ENCODE measurements at places on chromosomes 1 and 21. TPM values are rescaled to one million over a fixed set of nuclear protein-coding genes. Genes with fewer than 3 reads are reported as not detected.

The IL22RA1 gene
- total RNA-seq, result not detected

The GJA8 gene
- not detected for total RNA-seq

The CSF3R gene
- 0.79 TPM for total RNA-seq

The NGF gene
- total RNA-seq, result not detected

GRCh38 chr1:112909847-112910246 lies 46.1 kb downstream of the SLC16A1 start:
- DNase-seq, result no peak
- no peaks in the 10 kb centered on the region for H3K27me3 ChIP-seq
- peaks cover 16% of the 10 kb centered on the region for H3K4me1 ChIP-seq
- H3K27ac ChIP-seq, result no peak overlapping the region

DNA sequence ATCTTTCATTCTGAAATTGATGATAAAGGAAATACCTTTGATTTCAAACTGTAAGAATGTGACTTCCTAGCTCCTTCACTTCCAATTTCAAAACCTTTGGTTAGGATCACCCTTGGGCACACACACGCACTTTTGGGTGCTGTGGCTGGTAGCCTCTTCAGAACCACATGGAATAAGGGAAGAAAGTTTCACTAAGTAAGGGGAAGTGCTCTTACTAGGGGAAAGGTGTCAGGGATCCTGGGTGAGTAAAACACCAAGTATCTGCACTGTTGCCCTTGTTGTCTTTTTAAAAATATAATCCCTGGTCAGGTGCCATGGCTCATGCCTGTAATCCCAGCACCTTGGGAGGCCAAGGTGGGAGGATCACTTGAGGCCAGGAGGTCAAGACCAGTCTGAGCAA lies 132.4 kb downstream of the SDCCAG8 start:
- no peak overlapping the region for H3K4me3 ChIP-seq
- H3K36me3 ChIP-seq, result no peaks in the 10 kb centered on the region
- H3K27ac ChIP-seq, result no peak overlapping the region
- H3K4me1 ChIP-seq, result peaks cover 13% of the 10 kb centered on the region
- no peak for DNase-seq

DNA sequence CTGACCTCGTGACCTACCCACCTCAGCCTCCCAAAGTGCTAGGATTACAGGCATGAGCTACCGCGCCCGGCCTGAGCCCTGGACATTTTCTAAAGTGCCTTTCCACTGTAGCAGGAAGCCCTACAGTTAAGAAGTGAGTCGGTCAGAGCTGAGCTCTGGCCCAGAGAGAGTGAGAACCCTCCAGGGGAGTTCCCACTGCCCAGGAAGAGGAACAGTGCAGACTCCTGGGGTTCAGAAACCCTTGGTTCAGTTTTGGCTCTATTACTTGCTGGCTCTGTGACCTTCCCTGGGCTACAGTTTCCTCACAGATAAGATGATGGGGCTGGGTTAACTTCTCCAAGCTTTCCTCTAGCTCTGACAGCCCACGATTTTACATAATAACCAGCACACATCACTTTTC lies 20.9 kb downstream of the SLC9A1 start:
- peaks cover 37% of the 10 kb centered on the region for H3K4me1 ChIP-seq
- DNase-seq, result no peak
- no peak overlapping the region for H3K27ac ChIP-seq
- peaks cover 3% of the 10 kb centered on the region for H3K36me3 ChIP-seq
- H3K4me3 ChIP-seq, result no peak overlapping the region

DNA sequence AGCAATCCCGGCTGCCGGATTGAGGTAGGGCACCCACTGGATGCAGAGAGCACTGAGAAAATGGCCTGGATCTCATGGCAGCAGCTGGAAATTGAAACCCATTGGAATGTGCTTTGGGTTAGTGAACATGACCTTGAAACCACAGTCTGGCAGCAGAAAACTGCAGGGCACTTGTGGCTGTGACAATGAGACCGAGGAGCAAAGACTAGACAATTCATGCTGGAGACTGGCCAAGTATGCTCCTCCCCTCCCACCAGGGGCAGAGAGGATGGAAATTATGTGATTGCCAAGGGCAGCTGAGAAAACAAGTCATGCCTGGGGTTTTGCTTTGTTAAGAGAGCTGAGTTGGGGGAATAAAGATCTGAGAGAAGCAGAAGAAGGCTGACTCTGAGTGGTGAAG lies 60.7 kb downstream of the ZNF697 start:
- no peak for DNase-seq
- no peak overlapping the region for H3K27ac ChIP-seq
- no peak overlapping the region for H3K4me3 ChIP-seq
- no peaks in the 10 kb centered on the region for H3K27me3 ChIP-seq
- H3K4me1 ChIP-seq, result no peaks in the 10 kb centered on the region
- H3K36me3 ChIP-seq, result no peaks in the 10 kb centered on the region

GRCh38 chr1:9705337-9706093 lies 54.0 kb downstream of the PIK3CD start:
- H3K36me3 ChIP-seq, result peaks cover 34% of the 10 kb centered on the region
- H3K27ac ChIP-seq, result peak overlapping the region; percentile 21
- peaks cover 65% of the 10 kb centered on the region for H3K4me1 ChIP-seq

- peaks cover 1% of the 10 kb centered on the region for H3K4me1 ChIP-seq
- H3K27ac ChIP-seq, result no peak overlapping the region
- no peaks in the 10 kb centered on the region for H3K27me3 ChIP-seq
- peaks cover 2% of the 10 kb centered on the region for H3K36me3 ChIP-seq
- H3K4me3 ChIP-seq, result no peak overlapping the region
Observed at GRCh38 chr1:25836695-25837094, 16.9 kb downstream of the MTFR1L start.

- no peaks in the 10 kb centered on the region for H3K4me1 ChIP-seq
- DNase-seq, result no peak
- H3K36me3 ChIP-seq, result peaks cover 4% of the 10 kb centered on the region
- no peak overlapping the region for H3K27ac ChIP-seq
- H3K4me3 ChIP-seq, result no peak overlapping the region
Observed at GRCh38 chr1:198298640-198299039, 141.8 kb downstream of the NEK7 start.

GRCh38 chr1:152622803-152623202 lies at the start of gene LCE3A:
Gene LCE3A (minus strand): TSS chr1:152623103. CDS start chr1:152623103, 0 bp downstream.
- peaks cover 21% of the 10 kb centered on the region for H3K27me3 ChIP-seq
- H3K4me3 ChIP-seq, result no peak within 1 kb of the TSS
- no peak for DNase-seq
- no peaks in the 10 kb centered on the region for H3K36me3 ChIP-seq
- no peaks in the 10 kb centered on the region for H3K4me1 ChIP-seq
- no peak within 1 kb of the TSS for H3K27ac ChIP-seq

- no peaks in the 10 kb centered on the region for H3K27me3 ChIP-seq
- H3K36me3 ChIP-seq, result peaks cover 27% of the 10 kb centered on the region
- no peak for DNase-seq
- no peak overlapping the region for H3K27ac ChIP-seq
Observed at GRCh38 chr1:155481741-155482241, 80.8 kb downstream of the ASH1L start.

DNA sequence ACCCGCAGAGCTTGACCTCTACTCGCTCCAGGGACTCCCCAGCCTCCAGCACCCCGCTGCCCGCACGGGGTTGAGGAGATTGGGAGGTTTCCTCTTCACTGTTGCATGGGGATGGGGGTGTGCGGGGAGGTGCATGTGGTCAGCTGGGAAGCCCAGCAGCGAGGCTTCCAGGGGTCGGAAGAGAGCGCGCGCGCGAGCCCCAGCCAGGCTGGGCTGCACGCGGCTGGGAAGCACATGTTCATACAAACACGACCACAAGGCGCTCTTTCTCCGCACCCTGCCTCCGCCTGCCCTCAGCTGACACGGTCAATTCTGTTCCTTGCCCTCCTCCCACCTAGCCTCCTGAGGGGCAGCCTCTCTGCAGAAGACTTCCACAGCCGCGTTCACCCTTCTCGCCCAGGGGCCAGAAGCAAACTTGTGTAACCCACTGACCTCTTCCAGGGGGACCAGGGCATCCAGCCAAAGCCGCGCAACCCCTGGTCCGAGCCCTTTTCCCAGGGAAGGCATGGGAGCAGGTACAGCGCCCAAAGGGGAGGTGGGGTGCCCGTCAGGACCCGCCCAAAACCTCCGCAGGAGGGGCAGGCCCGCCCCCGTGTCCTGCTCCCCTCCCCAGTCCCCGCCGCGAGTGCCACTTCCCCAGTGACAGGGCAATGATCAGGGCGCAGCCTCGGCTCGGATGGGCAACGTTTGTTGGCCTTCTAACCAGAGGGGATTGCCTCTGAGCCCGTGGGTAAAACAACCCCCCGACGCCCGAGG lies 1.3 kb downstream of the COL24A1 start:
- H3K4me3 ChIP-seq, result peak overlapping the region; percentile 67
- peaks cover 44% of the 10 kb centered on the region for H3K27me3 ChIP-seq
- no peak for DNase-seq
- no peak overlapping the region for H3K27ac ChIP-seq

DNA sequence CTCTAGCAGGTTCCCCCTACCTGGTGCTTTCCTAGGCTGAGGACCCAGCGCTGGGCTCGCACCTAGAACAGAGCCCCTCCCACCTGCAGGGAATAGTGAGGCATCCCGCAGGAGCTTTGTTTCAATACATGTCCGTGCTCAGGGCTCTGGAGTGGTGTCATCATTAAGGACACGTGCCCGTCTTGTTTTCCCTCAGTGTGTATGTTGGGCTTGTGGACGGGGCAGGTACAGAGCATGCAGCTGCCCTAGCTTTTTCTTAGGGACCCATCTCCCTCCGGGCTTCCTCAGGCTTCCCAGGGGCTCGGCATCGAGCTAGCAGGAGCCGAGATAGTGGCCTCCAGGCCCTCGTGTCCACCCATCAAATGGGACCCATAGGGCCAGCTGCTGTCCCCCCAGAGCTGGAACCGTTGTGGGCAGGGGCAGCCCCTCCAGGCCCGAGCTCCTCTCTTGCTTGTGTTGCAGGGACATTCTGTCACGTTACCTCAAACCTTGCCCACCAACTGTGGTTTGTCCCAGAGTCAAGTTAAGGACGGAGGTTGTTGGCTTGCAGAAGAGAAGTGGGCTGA lies 3.9 kb downstream of the TMEM201 start:
- H3K4me1 ChIP-seq, result peaks cover 41% of the 10 kb centered on the region
- no peaks in the 10 kb centered on the region for H3K27me3 ChIP-seq
- no peak overlapping the region for H3K27ac ChIP-seq
- DNase-seq, result no peak
- no peaks in the 10 kb centered on the region for H3K36me3 ChIP-seq

DNA sequence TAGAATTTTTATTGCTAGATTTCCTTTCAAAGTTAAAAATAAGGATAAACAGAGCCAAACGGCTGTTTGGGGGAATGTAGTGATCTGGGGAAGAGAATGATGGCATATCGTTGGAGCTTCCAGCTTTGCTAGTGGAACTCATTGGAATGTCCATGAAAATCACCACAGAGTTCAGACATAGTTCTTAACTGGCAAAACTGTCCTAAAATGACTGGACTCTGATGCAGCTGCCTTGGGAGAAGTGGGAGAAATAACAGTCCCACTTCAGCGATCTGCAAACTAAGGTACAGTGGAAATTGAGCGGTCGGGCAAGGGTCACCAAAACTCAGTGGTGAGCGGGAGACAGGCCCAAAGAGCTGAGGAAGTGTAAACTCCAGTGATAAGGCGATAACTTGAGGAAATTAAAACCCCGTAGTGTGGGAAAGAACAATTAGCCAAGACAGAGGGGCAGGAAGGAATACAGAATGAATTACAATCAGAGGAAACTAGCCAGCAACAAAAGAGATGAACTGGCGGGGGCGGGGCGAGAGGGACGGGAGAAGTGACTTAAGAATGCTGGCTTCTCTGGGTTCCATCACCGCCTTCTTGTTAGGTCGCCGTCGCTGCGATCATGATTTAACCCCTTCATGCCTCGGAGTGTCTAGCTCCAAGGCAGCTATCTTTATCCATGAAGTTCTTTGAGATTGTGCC lies 89.8 kb upstream of the ARHGAP29 start:
- H3K4me1 ChIP-seq, result peaks cover 13% of the 10 kb centered on the region
- no peak overlapping the region for H3K27ac ChIP-seq
- H3K27me3 ChIP-seq, result peaks cover 64% of the 10 kb centered on the region
- no peaks in the 10 kb centered on the region for H3K36me3 ChIP-seq

- no peak within 1 kb of the TSS for H3K27ac ChIP-seq
- H3K4me3 ChIP-seq, result peak within 1 kb of the TSS; percentile 30
- DNase-seq, result no peak
- H3K27me3 ChIP-seq, result peaks cover 12% of the 10 kb centered on the region
Observed at GRCh38 chr1:1421147-1421906, at the start of gene ANKRD65. Gene ANKRD65 (minus strand): TSS chr1:1421276. CDS start chr1:1421005, 271 bp downstream.

DNA sequence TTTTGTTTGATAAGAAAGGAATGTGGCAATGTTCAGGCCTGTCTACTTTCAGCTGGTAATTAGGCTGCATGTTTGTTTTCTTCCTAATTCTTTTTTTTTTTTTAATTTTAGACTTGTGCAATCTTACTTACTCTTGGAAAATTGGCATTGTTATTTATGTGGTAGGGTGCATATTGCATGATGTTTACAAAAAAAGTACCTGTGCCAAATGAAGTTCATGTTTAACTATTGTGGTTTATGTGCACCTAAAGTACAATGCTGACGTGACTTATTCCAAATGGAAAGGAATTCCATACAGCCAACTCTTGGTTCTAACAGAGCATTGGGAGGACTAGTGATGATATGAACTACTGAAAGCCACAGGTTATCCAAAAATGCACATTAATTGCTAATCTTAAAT lies 51.0 kb downstream of the KCNK2 start:
- H3K4me3 ChIP-seq, result no peak overlapping the region
- no peak overlapping the region for H3K27ac ChIP-seq
- H3K27me3 ChIP-seq, result no peaks in the 10 kb centered on the region

GRCh38 chr1:220336391-220337031 lies 64.3 kb upstream of the RAB3GAP2 start:
- no peak overlapping the region for H3K27ac ChIP-seq
- no peaks in the 10 kb centered on the region for H3K36me3 ChIP-seq
- no peak overlapping the region for H3K4me3 ChIP-seq
- DNase-seq, result no peak
- peaks cover 9% of the 10 kb centered on the region for H3K27me3 ChIP-seq

GRCh38 chr21:32868631-32869454 lies 97.3 kb upstream of the PAXBP1 start:
- no peak overlapping the region for H3K4me3 ChIP-seq
- no peaks in the 10 kb centered on the region for H3K4me1 ChIP-seq
- no peaks in the 10 kb centered on the region for H3K27me3 ChIP-seq
- no peak overlapping the region for H3K27ac ChIP-seq
- DNase-seq, result no peak

GRCh38 chr1:9717193-9718005 lies 65.9 kb downstream of the PIK3CD start:
- H3K4me1 ChIP-seq, result peaks cover 80% of the 10 kb centered on the region
- peak overlapping the region; percentile 75 for H3K27ac ChIP-seq
- peak overlapping the region; percentile 83 for H3K4me3 ChIP-seq
- no peaks in the 10 kb centered on the region for H3K27me3 ChIP-seq
- peak; percentile 86 for DNase-seq

All from activated T-cell treated with anti-CD3 and anti-CD28 coated beads, Interleukin-2, amount 50 U/mL, for 72 hours (primary cell).